Hematopoietic multipotent progenitor cell treated with erythropoietin and hydrocortisone succinate and interleukin-3 and kit ligand, for 17 days (in vitro differentiated cells): ENCODE measurements at places on chromosomes 3 and 15.

DNA sequence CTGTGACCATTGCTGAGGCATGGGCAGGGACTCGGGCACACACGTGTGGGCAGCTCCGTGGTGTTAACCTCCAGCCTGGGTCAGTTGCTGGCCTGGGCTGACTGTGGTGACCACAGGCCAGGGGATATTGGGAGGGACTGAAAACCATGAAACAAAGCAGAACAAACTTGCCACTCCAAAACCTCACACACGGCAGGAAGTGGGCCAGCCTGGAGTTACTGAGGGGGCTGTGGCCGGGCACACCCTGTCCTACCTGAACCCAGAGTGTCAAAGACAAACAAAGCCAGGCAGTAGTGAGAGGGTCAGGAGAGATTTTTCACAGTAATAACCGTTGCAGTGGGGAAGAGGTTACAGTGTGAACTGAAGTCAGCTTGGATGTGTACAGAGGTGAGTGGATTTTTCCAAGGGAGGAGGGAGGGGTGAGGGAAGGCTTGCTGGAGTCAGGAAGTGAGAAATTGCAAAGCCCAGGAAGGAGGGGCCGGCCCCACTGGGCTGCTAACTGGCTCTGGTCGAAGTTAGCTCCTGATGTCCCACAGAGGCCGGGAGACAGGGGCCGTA, 40.0 kb upstream of the ATP10A start:
- DNase-seq: no peak

DNA sequence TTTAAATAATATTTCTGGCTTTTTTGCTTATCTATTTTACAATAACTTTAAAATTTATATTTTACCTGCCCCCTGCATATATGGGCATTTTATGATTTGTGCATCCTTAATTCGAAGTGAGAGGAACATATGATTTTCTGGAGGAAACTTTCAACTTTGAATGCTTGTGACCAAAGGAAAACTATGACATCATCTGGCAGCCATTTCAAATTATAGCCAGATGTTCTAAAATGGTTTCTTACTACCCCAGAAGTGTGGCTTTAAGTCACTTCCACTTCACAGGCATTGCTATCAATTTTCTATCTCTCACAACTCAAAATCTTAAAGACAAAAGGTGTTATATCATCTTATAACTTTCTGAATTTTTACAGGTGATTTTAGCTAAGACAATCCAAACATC, 508.8 kb downstream of the RBMS3 start:
- DNase-seq: no peak

DNA sequence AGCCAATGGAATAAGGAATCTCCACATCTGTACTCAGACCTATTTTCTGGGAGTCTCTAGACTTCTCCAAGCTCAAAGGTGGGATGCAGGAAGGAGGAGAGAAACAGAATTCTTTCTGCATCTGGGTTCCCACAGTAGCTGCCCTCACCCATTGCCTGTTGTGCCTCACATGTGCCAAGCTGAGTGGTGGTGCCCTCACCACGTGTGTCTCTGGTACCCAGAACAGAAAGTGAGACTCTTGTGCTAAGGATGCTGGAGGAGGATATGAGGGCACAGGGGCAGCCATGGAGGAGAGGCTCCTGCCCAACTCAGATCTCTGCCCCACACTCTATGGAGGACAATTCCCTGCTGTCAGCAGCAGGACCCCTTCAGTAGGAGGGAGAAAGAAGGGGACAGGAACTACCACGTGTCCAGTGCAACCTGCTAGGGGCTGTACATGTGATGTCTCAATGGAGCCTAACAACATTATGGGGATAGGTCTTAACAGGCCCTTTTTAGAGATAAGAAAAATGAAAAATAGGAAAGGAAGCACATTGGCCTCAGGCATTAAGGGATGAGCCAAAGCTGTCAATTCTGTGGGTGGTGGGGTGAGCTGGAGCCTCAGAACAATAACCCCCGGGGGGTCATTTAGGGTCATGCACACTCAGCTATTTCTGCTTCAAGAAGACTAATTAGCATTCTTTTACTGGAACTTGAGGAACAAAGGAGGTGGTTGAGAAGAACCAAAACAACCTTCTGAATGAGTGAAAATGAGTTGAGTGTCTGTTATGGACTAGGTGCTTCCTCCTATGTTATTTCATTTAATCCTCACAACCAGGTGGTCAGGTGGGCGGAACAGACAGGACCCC, 16.3 kb upstream of the NOX5 start:
- DNase-seq: no peak

DNA sequence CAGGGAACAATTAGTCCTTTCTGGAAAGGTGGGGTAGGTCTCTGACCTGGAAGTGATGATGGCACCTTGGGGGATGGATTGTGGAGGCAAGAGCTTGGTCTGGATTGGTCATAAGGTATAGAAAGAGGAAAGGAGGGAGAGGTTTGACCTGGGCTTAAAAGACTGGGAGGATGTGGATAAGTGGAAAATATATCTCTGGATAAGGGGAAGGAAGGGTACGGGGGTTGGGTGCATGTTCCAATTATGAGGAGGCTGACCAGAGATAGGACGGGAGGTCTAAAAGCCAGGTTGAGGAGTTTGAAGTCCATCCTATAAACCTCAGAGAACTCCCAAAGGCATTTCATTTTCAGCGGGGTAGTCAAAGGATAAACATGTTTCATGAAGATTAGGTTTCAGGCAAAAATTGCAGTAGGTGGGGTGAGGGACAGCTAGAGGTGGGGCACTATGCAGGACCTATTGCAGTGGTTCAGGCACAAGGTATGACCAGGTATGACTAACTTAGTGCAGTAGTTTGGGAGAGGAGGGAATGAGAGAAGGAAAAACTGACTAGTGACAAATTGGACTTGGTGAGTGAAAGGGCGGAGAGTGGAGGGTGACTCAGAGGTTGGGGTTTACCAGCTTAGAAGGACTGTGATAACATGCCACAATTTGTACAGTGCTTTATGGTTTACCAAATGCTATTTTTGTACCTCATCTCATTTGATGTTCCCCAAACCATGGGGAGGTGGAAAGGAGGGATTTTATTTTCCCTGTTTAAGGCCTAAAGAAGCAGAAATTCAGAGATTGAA, 10.7 kb downstream of the PDE8A start:
- DNase-seq: no peak

DNA sequence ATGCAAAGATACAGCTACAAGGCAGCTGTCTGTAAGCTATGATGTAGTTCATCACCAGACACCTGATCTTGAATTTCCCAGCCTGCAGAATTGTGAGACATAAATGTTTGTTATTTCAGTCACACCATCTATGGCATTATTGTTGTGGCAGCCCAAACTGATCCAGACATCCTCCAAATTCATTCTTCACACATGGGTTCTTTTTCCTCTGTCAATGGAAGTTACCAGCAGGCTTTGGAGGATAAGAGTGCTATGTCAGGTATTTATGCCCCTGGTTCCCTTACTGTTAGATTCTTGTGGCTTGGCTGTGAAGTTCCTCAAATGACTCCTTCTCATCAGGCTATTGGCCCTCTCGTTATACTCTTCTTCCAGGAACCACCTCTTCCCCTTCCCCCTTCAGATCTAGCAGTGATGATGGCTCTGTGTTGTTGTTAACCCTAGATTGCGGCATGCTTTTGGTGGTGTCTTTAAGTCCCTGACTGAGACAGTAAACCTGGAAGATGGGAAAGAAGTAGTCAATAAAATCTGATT, 91.0 kb upstream of the CHMP2B start:
- DNase-seq: no peak

GRCh38 chr3:46097691-46098241, 70.5 kb upstream of the XCR1 start:
- DNase-seq: no peak

DNA sequence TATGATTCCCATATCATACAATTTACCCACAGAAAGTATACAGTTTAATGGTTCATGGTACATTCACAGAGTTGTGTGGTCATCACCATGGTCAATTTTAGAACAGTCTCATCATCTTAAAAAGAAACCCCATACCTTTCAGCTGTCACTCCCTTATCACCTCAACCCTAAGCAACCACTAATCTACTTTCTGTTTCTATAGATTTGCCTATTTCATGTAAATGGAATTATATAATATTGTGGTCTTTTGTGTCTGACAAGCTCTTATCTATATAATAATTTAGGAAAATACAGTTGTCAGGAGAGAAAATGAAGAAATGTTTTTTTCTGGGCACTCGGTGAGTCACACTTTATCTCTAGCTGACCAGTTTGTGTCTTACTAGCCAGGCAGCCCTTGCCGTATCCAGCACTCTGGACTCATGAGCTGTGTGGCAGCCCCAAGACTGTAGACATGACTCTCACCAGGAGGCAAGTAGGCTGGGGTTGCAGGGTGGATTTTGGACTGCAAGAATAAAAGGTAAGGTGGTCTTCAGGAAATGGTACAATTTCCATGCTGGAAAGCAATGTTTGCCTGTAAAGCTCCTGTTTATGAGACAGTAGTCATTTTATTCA, 234.6 kb downstream of the THRB start:
- DNase-seq: peak; percentile 64

- DNase-seq: no peak
Observed at GRCh38 chr3:129605922-129606635, 397 bp downstream of the PLXND1 start.

DNA sequence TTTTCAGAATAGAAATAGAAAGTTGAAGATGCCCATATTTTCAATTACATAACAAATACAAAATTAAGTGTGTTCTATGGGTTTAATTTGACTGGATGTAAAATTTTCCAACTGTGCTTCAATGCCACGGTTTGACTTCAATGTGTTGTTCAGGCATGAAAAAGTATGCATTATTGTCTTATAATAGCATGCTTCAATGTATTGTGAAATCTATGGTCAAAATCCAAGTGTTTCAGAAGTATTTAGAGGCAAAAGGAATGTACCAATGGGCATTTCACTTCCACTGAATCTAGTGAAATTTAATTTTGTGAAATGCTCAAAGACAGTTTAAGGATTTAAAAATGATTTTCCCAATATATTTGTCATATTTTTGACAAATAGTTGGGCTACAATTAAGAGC, 16.0 kb downstream of the NEK10 start:
- DNase-seq: no peak

DNA sequence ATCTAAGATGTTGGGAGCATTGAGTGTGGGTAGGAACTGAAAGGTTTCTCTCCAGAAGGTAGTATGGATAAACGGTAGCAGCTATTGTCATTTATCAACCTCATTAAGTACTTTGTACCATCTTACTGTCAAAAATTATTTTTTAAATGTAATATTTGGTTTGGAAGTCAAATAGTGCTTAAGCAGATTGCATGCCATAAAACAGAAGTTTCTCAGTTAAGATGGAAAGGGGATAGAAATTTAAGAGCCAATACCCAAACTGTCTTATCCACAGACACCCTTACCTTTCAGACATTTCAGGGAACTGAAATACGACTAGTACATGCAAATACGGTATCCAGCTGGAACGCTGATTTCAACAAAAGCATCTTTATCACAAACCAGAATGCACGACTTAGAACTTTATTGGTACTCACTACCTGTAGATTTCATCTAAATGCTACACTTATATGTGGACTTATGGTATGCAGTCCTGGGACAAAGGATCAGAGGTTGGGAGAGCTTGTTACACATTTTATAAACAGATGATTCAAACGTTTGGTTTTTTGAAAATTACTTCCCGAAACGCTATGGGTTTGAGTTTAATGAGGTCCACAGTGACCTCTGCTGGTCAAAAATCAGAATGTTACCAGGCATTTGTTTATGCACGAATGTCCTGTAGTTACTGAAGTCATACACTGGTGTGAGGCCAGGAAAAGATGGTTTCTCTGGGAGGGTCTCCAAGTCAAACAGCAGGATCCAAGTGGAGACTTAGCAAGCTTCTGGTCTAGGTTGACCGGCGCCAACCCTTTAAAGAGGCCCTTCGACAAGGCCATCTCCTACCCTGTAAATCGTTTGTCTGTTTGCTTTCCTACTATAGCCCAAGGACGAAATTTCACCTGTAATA, 45.7 kb upstream of the DUT start:
- DNase-seq: peak; percentile 34

DNA sequence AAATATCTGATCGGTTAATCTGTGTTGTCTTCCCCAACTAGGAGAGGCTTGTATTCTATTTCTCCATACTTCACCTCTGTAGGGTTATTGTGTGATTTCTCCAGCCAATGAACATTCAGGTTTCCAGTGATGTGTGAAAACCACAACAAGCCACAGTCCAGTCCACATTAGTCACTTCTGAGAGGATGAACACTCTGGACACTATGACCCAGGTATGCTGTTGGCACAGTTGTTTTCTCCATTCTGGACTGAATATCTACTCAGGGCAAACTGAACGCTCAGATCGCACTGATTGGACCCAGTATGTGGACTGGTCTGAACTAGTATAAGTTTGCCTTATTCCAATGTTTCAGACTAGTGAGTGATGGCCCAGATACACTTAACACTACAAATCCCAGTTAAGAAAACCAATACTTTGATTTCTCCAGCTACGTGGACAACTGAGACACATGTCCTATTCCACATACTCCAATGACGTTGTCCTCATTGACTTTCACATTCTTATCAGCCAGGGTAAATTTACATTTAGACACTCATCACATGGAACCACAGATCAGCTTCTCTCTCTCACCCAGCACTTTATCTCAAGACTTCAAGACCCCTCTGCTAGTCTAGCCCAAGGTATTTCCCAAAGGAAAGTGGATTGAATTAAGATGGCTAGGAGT, 587.4 kb upstream of the SGO1 start:
- DNase-seq: no peak

- DNase-seq: no peak
Observed at GRCh38 chr15:92733090-92733933, 77.7 kb upstream of the FAM174B start.

DNA sequence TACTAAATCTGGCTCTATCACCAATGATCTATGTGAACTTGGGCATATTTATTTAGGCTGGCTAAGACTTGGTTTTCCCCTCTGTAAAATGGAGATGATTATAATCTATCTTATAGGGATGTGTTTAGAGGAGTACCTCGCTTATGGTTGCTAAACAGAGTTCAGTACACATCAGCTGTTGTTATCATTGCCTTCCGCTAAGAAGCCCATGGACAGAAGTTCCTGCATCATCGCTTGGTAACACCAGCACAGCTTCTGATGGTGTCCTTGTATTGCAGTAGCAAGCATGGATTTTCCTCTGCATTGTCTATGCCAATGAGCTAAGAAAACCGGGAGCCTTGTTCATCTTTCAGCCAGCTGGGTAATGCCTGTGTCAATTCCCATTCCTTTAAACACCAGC, 73.1 kb upstream of the LRTM1 start:
- no peak for DNase-seq

DNA sequence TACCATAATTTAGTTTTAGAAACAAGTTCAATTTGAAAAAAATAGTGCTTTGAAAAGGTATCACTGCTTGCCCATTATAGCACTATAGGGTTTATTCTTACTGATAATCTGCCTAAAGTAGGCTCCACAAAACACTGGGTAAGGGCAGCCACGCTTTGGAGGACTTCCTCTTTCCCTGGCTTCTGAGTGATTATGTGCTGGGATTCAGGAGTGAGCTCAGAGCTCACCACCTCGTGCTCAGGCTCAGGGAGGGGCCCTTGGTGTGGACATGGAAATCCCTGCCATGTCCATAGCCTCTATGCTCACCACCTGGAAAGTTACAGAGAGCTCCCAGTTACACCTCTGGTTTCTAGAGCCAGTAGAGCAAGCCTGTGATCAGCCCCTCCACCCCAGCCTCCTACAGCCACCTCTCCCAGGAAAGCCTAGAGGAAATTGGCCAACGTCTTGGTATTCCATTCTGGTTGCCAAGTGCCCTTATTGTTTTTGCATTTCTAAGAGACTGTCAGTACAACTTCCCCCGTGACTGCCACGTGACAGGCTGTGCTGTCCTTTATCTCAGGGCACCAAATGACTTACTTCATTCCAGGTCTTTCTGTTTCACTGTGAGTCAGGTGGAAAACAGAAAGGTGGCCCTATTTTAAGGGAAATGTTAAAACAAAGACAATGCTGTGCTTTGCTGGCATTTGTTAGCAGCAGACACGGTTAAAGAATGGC, 316.0 kb downstream of the RORA start:
- no peak for DNase-seq
